NCI-H2107 (cell line): ENCODE measurements at places on chromosomes 3 and 15.

- DNase-seq = no peak
These were observed 12.1 kb upstream of the THSD4 start for GRCh38 chr15:71103102-71103676.

DNA sequence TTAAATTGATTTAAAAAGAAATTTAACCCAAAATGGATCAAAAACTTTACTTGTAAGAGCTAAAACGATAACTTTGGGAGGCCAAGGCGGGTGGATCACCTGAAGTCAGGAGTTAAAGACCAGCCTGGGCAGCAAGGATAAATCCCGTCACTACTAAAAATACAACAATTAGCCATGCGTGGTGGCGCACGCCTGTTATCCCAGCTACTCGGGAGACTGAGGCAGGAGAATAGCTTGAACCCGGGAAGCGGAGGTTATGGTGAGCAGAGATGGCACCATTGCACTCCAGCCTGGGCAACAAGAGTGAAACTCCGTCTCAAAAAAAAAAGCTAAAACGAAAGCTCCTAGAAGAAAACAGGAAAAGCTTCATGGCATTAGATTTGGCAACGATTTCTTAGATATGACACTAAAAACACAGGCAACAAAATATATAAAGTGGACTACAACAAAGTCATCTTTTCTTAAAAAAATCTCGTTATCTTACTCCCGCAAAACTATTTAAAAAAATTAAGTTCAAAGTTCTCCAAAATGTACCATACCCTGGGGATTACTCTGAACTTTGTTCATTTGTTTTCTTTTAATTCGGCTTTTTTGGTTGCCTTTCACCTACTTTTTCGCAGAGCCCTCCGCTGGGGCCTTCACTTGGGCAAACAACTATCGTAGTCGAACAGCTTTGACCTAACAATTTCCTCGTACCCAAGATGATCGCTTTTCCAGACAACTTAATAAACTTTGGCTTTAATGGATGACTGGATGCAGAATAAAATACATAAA, 2.9 kb downstream of the HDDC3 start:
- DNase-seq = no peak

DNA sequence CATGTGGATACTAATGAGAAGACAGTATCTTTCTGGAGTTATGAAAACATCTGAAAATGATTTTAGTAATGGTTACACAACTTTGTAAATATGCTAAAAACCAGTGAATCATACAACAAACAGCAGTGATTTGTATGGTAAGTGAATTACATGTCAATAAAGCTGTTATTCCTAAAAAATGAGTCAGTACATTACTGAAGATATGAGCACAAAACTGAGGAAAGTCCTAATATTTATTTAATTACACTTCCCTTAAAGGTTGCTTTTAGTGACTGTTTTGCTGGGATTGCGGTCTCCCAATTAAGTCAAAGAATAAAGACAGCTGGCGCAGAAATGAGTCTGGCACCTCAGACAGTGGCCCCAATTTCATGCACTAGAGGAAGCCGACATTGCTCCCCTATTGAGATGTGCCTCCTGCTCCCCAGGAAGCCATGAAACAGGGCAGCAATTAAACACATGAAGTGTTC, 50.9 kb upstream of the FSIP1 start:
- no peak for DNase-seq

DNA sequence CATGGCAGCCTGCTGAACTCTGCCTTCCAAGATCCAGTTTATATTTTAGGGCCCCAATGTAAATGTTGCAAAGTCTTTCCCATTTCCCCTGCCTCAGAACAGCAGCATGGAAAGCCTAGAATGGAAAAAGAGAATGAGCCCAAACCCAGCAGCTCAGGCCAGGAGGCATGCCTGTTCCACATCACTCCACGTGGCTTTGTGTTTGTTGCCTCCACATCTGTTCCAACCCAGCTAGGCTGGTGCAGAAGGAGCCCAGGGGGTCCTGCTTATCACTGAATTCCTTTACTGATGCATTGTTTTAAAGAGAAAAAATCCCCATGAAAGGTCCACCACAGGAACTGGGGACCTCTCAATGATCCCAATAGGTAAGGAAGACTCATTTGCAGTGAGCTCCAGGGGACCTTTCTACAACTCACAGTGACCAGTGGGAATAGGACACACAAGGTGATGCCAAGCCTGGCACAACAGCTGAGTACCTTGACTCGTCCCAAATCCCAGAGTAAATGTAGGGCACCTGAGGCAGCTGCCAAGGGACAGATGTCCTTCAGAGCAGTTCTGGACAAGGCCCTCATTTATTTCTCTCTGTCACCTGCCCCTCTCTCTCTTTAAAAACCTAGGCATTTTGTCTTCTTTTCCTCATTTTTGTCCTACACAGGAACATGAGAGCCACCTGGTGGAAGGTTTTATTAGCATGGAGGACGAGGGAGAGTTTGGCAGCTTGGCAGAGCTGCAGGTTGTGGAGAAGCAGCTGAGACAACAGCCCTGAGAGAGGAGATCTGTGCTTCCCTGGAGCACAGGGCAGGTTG, 41.7 kb upstream of the ADAMTS17 start:
- DNase-seq = no peak

DNA sequence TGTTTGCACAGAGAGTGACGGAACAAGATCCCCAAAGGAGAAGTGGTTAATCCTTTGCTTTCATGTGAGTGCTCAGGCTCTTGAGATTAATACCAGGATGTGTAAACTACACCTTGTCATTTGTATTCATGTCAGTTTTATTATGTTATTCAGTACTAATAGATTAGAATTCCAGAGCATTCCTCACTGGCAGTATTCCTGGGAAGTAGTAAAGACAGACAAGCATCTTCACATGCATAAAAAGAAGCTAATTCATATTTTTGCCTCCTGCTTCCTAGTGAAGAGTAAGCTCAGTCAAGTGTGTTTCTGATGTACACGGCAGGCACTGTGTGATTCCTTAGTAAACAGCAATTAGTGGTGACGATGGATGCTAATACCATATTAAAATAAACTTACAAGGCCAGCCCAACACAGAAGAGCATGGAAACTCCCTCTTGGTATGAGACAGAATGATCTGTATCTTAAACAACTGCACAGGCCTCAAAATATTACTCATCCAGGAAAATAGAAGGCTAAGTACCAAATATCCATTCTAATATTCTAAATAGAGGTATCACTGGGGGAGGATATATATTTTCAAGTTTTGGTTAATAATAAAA, 336.8 kb upstream of the MCTP2 start:
- no peak for DNase-seq

DNA sequence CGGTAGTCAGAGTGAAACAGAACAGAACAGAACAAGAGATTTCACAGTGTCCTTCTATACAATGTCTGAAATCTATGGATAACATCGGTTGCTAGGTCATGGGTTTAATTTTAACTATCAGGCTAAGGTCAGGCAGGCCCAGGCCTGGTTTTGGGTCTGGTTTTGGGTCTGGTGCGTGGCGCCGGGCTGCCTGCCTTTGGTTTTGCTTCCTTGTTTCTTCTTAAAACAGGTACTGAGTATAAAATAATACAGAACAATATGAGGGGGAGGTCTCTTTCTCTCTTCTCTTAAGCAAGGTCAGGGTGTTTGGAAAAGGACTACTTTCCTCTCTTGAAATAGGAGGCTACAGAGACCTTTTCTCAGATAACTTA, 1.4 kb downstream of the AEN start:
- no peak for DNase-seq

- no peak for DNase-seq
These were observed 15.5 kb upstream of the VIPR1 start for GRCh38 chr3:42486814-42487565.

DNA sequence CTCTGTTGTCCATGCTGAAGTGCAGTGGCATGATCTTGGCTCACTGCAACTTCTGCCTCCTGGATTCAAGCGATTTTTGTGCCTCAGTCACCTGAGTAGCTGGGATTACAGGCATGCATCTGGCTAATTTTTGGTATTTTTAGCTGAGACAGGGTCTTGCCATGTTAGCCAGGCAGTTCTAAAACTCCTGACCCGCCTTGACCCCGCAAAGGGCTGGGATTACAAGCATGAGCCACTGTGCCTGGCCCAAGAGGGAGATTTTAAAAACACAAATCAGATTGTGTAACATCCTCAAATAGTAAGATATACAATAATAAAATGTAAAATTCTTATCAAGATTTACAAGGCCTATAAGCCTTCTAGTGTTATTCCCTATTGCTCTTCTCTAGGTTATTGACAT, 62.5 kb upstream of the PHLDB2 start:
- no peak for DNase-seq

DNA sequence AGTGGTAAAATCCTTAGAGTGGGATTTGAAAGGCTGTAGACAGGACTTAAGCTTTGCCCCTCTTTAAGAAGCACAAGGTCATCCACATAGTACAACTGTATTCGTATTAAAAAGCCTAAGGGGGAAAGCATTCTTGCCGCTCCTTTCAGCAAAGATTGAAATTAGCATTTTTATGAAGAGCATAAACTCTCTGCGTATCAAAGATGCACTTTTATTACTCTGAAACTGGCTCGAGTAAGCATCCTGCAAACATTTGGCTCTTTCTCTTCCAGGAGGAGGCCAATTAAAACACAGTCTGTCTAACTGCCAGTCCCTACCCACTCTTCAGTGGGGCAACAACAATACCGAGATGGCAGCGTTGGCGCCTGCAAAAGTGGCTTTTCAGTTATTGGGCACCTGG, 192.5 kb upstream of the TPRG1 start:
- DNase-seq = no peak

GRCh38 chr3:156449710-156450574, 105.0 kb downstream of the SSR3 start:
- DNase-seq = no peak

DNA sequence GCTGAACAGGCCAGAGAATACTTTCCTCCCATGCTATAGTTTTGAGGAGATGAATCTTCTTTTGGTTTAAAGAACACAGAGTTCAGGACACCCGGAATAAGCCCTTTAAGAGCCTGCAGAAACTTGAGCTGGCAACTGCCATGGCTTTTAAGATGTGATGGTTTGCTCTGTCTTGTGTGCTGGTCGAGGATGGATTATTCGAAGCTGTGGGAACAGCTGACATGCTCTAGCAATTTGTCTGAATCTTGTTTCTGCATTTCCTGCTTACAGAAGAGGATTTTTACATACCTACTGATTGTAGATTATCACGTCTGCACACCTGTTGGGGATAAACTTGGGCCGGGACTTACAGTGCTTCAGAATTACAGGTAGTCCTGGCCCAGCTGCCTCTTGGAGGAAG, 396.9 kb downstream of the LRTM1 start:
- no peak for DNase-seq

- DNase-seq = no peak
These were observed 62.1 kb upstream of the FAM3D start for GRCh38 chr3:58728723-58729122.

GRCh38 chr15:37586011-37586583, 348.3 kb upstream of the TMCO5A start:
- no peak for DNase-seq

DNA sequence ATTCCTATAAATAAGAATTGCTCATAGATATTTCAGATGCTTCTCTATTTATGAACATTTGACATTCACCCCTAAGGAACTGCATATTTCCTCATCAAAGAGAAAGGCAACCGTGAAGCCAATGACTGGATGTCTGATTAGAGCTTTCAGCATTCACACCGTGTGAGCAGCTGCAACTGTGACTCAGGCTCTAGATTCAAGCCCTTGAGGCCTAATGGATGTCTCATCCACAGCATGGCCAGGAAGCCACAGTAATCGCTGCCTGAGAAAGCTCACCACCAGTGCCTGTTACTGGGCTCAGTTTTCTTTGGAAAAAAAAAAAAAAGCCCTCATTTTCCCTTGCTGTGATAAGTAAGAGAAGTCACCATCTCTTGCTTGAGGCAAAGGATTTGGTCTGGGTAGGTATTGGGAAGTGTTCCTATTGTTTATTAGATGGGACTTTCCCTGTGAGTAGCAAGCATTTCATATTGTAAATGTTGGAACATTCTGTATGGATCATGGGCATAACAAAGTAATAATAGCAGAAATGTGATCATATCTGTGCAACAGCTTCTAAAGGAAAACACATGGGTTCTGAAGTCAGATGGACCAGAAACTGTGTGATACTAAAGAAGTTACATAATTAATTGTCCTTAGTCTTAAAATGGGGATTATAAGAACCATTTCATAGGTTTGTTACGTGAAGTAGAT, 783.7 kb downstream of the AGBL1 start:
- DNase-seq = no peak

GRCh38 chr3:111538681-111539083, 3.3 kb upstream of the CD96 start:
- no peak for DNase-seq

GRCh38 chr3:47907784-47908183, 104.8 kb downstream of the DHX30 start:
- no peak for DNase-seq

- DNase-seq = no peak
These were observed 558 bp upstream of the SLC30A4 start for GRCh38 chr15:45523166-45523460.

- no peak for DNase-seq
These were observed 1042.9 kb downstream of the NTRK3 start for GRCh38 chr15:87213626-87214025.

DNA sequence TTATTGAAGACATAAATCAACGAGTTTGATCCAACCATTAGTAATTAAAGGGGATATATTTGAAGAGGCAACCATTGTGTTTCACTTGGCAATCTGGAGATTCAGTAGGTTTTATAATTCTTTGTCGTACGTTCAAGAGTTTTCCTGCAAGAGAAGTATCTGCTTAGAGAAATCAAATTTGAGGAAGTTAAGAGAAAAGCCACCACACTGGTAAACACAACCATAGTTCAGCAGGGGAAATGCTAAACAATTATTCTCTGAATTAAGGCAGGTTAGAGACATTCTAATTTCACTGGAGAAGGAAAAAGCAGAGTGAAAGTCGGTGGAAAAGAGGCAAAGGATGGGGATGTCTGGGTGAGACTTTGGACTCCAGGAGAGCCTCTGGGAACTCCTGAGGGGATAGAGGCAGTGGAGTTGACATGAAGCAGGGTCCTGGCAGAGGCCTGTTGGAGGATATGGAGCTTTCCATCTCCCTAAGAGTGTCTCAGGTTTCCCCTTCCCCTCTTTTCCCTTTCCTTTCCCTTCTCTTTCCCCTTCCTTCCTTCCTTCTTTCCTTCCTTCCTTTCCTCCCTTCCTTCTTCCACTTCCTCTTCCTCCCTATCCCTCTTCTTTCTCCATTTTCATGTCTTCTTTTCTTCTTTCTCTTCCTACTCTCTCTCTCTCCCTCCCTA, 26.5 kb downstream of the SPINK8 start:
- DNase-seq = no peak

DNA sequence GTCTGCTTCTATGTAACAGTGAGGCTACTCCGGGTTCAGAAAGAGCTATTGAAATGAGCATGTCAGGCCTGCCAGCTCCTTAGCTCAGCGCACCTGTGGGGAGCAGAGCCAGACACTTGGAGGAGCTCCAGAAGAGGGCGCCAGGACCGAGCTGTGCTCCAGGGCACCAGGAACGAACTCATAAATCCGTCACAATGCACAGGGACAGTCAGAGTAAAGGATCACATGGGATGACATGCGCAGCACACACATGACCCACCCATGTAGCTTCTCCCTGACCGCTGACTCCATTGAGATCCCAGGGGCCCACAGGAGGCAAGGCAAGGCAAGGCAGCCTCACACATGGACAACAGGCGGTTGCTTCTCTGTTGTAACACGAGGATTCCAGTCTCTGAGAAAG, 26.0 kb upstream of the GNB5 start:
- no peak for DNase-seq
